ENCODE measurements at places on chromosomes 7 and 10.

DNA sequence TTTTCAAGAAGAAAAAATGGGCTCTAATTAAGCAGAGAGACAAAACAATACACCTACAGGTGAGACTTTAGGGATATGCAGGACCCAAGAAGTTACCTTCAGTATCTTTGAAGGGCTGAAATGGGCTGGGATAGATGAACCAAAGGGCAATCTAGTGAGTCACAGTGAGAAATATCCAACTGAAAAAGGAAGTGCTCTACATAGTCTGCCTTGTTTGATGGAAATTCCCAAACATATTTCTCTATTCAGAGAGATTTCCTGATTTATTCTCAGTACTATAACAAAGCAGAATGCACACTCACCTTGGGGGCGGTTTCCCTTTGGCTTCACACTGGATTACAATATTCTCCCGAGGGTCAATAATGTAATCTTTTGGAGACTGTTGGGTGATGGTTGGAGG, 104.1 kb upstream of the LAMB4 start:
- DNase-seq: no peak

GRCh38 chr7:77239471-77239870, 39.9 kb upstream of the FGL2 start:
- DNase-seq: no peak

- no peak for DNase-seq
Measured at GRCh38 chr7:112866424-112866823, 76.2 kb upstream of the TMEM168 start.

DNA sequence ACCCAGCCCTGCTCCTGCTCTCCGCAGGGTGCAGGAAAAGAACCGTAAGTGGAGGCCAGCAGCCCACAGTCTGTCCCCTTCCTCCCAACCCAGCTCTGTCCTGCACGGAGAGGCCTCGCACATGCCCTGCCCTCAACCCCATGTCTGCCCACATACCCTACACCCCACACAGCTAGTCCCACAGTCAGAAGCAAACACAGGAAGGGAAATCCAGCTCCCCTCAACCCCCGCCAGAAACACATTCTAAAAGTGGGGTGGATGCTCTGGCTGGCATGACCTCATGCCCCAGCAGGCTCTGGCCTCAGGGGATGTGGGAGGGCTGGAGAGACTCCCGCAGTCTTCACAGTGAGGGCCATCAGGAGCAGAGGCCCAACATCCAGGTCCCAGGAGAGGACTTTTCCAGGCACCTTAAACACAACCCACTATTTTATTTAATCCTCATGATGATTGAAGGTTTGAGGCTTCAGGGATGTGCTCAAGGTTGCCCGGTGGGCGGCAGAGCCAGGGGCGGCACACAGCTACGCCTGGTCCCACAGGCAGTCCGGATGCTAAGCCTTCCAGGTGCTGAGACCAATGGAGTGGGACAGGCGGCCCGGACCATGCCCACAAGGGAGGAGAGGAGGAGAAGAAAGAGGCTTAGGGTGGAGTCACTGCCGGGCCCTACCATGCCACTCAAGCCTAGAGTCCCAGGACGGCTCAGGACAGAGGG, 29.9 kb downstream of the CALML5 start:
- no peak for DNase-seq

- DNase-seq: no peak
Measured at GRCh38 chr10:46002916-46003693, 27.3 kb downstream of the NCOA4 start.

DNA sequence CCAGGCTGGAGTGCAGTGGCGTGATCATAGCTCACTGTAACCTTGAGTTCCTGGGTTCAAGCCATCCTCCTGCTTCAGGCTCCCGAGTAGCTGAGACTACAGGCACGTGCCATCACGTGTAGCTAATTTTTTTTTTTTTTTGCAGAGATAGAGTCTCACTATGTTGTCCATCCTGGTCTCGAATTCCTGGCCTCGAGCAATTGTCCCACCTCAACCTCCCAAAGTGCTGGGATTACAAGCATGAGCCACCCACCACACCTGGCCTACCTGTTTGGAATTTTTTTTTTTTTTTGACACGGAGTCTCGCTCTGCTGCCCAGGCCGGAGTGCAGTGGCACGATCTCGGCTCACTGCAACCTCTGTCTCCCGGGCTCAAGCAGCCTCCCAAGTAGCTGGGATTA, 117.1 kb upstream of the PARD3 start:
- DNase-seq: no peak

GRCh38 chr10:112227331-112227987, 43.9 kb upstream of the GPAM start:
- no peak for DNase-seq

GRCh38 chr10:78953113-78953798, 115.5 kb upstream of the ZMIZ1 start:
- DNase-seq: no peak

DNA sequence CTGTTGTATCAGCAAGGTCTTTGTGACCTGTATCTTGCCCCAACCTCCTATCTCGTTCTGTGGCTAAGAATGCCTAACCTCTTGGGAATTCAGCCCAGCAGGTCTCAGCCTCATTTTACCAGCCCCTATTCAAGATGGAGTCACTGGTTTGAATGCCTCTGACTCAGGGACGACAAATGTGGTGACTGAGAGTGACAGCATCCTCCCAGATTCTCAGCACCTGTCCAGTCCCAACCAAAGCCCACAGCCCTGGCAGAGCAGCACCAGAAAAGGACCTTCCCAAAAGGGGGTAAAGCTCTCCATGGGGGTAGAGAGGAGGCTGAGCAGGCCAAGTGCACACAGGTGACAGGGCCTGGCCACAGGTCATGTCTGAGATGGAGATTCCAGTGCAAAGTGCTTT, 35.4 kb upstream of the GPAM start:
- DNase-seq: no peak

DNA sequence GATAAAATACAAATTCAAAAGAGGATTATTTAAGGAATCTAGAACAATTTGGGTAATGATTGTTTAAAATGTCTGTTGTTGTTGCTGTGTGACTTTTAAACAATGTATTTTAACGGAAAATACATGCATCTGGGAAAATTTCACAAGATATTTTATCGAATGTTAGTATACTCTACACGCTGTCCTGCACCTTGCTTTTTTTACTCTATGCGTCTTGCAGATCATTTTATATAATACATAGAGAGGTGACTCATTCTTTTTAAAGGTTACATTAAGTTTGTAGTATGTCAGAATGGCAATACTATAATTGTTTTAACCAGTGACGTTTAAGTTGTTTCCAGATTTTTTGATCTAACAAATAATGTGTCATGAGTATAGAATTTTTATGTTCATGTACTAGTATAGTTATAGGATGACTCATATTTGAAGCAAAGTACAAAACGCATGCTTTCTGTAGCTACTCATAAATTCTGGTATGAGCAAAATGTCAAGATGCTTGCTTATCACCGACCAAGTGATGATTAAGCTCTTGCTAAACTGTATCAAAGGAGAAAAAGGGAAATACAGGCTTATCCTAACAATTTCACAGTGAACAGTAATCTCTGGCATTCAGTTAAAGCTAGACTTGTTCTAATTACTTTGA, 4.9 kb downstream of the DKK1 start:
- no peak for DNase-seq

DNA sequence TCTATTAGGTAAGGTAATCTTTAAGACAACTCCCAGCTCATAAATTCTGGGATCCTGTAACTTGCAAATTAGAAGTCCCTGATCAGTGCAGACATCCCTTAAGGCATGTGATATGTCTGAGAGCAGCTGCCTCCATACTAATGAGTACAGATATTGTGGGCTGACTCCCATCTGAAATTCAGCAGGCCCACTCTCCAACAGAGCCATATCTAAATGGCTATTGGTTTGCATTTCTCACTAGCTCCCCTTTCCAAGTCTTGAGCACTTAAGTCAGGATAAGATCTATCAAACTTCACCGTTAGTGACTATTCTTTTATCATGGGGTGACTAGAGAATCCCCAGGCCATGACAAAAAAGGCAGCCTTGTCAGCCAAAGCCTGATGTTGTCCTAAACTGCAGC, 785.4 kb downstream of the IPMK start:
- no peak for DNase-seq

- no peak for DNase-seq
Measured at GRCh38 chr10:14580671-14581332, 193.9 kb downstream of the FAM107B start.

DNA sequence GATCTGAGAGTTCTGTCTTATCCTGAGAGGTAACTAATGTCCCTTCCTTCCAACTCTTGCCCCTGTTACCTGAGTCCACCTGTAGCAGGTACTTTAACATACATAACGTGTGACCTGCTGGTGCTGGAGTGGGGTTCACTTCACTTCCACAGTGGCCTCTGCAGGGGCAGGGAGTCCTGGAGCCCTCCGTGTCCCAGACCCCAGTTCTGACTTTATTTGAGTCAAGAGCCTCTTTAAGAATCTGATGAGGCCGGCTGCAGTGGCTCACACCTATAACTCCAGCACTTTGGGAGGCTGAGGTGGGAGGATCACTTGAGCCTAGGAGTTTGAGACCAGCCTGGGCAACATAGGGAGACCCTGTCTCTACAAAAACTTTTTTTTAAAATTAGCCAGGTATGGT, 117.0 kb upstream of the RET start:
- no peak for DNase-seq

DNA sequence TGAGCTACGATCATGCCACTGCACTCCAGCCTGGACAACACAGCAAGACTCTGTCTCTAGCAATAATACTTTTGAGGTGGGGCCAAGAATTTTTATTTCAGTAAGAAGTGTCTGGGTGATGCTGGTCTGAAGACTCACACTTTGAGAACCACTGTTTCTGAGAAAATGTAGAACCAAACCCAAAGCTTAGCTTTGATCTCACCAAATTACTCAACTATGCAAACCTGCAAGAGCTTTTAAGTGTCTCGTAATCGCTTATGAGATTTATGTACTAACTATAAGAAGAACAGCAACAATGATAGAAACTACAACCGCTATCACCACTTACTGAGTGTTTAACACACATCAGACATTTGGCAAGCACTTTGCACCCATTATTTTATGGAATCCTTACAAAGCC, 29.5 kb downstream of the APBB1IP start:
- DNase-seq: no peak

DNA sequence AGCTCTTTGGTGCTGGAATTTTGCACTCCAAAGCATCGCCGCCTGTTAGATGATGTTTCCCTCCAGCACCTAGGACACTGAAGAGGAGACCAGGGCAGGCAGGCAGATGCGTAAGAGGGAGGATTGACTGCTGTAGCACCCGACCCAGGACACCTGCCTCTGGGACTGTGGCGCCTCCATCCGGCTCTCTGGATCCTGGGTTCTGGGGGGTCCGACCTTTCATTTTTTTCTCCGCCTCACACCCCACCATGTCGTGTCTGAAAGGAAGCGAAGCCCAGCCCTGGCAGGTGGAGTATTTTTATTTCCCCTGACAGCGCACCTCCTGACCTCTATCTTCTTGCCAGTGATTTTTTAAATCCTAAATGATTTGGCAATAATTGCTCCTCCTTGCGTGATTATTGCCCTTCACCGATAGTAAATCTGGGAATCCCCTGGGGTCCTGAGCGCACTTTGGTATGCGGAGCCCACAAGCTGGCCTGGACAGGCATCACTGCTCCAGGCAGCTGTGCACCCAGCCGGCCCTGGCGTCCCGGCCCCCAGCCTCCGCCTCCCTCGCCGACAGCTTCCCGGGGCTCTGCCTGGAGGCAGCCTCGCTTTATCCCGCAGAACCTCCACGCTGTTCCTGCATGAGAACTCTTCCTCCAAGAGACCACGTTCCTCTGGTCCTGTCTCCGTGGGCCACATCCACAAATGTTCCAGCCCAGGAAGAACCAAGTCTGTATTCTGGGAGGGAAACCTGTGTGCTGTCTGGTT, 48.4 kb downstream of the LHPP start:
- no peak for DNase-seq

DNA sequence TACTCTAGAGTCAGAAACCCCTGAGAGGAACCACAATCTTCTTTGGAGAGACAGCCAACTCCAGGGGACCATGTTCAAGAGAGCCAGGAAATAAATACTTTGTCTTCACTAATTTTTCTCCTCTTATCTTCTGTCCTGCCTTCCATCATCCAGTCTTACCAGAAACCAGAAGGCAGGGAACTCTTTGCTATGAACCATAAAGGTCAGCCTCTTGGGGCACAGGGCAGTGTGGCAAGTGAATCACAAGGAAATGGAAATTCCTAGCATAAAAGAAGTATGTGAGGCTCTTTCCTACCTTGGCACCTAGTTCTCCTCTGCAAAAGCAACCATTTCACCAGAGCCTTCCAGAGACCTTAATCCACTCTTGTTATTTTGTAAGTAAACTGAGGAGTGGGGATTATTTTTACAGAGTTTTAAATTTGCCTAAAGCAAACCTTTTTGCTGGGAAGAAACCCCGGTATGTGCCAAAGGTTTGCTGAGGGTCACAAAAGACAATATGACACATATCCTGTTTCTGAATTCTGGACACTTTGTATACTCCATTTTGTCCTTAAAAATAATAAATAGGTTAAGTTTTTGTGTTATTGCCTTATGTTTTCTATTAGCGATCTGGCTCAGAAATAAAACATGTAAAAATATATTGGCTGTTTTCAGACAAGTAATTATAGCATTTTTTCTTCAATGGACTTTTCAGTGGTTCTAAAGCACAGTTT, 87.1 kb downstream of the ADAM22 start:
- no peak for DNase-seq

DNA sequence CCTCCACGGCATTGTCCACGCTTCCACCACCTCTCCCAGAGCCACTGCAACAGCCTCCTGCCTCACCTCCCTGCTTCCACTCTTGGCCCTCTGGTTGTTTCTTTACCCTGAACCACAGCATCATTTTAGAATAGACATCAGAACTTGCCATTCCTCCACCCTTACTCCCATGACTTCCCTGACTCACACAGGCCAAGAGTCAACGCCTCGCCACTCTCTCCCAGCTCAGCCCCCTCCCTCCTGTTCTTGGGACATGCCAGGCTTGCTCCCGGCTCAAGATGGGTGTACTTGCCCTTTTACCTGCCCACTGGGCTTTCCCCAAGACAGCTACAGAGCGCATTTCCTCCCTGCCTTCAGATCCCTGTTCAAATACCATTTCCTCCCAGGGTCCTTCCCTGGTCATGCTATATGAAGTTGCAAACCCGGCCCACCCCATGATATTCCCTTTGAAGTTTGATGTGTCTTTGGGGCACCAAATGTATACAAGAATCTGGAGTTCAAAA, 429.1 kb downstream of the RPS24 start:
- DNase-seq: no peak

GRCh38 chr10:85311613-85312337, 983.4 kb downstream of the CCSER2 start:
- DNase-seq: no peak

- DNase-seq: peak; percentile 57
Measured at GRCh38 chr7:17640730-17641377, 299.4 kb downstream of the SNX13 start.

DNA sequence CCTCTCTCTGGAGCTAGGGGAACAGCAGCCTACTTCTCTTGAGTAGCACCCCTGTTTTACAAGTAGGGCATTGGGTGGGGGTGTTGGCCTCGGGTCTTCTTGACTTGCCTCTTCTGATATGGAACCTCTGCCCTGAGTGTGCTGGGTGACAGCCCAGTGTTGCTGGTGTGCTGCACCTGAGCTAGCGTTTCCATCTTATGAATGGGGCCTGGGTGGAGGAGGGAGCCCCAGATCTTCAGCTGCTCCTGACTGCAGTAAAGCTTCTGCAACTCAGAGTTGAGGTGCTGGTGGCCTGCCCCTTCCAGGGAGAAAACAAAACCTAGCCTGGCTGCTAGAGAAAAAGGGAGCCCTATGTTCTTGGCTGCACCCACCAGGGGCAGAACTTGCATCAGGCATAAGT, 202.5 kb upstream of the SHH start:
- no peak for DNase-seq

GRCh38 chr10:43024942-43025700, 51.7 kb upstream of the RET start:
- no peak for DNase-seq

- DNase-seq: no peak
Measured at GRCh38 chr10:121311812-121312443, 286.3 kb downstream of the FGFR2 start.

Data from iPS-NIHi11 (cell line).